ENCODE measurements at places on chromosomes 11 and 22.

GRCh38 chr22:40648386-40648785 lies 11.9 kb upstream of the MRTFA start:
- no peak for DNase-seq

DNA sequence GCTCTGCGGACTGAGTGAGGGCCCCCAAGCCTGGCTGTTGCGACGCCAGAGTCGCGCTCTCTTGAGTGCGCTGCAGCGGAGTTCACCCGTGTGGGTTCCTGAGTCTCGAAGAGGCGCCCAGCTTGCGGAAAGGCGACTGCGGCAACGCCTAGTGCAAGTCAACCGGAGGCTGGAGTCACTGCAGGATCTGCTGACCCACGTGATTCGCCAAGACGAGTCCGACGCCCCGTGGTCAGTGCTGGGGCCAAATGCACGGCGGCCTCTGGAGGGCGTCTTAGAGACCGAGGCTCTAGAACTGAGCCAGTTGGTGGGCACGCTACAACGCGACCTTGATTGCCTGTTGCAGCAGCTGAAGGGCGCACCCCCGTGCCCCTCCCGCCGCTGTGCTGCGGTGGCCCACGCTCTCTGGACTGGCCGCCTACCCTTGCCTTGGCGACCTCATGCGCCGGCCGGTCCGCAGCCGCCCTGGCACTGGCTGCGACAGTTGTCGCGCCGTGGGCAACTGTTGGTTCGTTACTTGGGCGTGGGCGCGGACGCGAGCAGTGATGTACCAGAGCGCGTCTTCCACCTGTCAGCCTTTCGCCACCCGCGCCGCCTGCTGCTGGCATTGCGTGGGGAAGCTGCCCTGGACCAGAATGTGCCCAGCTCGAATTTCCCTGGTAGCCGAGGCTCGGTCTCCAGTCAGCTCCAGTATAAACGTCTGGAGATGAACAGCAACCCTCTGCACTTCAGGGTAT lies 32.6 kb downstream of the RRP8 start:
- no peak for DNase-seq

- DNase-seq, result no peak
Observed at GRCh38 chr11:105491394-105491793, 118.5 kb upstream of the GRIA4 start.

- DNase-seq, result no peak
Observed at GRCh38 chr22:28014211-28015045, 95.4 kb upstream of the PITPNB start.

- no peak for DNase-seq
Observed at GRCh38 chr11:123603666-123604065, 50.8 kb downstream of the SCN3B start.

GRCh38 chr22:50046481-50047245 lies 11.4 kb downstream of the TTLL8 start:
- DNase-seq, result no peak

DNA sequence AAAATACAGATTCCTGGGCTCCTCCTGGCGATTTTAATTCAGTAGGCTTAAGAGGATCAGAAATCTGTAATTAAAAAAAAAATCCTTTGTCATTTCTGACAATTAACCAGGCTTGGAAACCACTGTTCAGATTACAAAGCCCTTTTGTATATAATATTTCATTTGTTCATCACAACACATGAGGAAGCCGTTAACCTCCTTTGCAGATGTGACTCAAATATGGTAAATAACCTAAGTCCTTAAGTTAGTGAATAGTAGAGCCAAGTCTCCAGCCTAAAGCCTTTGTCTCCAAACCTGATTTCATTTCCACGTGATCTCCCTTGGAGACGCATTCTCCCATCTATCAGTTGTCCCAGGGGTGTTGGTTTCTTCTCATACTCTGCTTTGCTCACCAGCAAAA lies 67.6 kb downstream of the UBASH3B start:
- no peak for DNase-seq

- DNase-seq, result no peak
Observed at GRCh38 chr11:10526974-10527918, 13.7 kb downstream of the RNF141 start.

DNA sequence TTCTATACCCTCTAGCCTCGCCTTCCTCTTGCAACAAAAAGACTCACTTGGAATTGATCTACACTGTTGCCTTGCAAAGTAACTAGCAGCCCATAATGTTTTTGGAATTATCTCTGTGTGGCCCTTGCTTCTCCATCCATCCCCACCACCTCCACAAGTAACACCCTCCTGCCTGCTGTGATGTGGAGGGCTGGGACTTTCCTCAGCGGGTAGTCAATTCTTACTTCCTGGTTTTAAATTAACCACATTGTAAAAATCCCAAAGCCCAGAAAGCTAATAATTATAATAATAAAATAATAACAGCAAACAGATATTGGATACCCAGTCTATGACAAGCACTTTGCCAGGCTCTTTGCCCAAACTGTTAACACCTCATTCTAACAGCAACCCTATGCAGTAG lies 40.8 kb upstream of the GALNT18 start:
- no peak for DNase-seq
